NCI-H2081 (cell line): ENCODE measurements at places on chromosomes 13 and 19.

DNA sequence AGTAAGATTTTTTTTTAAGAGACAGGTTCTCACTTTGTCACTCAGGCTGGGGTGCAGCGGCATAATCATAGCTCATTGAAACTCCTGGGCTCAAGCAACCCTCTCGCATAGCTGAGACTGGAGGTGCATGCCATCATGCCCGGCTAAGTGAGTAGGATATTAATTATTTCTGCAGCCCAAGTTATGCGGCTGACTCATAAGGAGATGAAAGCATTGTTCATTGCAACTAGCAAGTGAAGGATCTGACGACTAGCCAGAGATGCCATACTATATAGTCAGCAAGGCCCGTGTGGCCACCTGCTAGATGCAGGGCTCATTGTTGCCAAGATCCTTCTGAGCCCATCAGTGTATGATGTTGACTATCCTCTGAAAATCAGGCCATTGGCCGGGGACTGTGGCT is 45.2 kb downstream of the ABCC4 start:
- DNase-seq, result no peak

GRCh38 chr13:71877256-71877653 is 10.3 kb upstream of the DACH1 start:
- DNase-seq, result no peak

DNA sequence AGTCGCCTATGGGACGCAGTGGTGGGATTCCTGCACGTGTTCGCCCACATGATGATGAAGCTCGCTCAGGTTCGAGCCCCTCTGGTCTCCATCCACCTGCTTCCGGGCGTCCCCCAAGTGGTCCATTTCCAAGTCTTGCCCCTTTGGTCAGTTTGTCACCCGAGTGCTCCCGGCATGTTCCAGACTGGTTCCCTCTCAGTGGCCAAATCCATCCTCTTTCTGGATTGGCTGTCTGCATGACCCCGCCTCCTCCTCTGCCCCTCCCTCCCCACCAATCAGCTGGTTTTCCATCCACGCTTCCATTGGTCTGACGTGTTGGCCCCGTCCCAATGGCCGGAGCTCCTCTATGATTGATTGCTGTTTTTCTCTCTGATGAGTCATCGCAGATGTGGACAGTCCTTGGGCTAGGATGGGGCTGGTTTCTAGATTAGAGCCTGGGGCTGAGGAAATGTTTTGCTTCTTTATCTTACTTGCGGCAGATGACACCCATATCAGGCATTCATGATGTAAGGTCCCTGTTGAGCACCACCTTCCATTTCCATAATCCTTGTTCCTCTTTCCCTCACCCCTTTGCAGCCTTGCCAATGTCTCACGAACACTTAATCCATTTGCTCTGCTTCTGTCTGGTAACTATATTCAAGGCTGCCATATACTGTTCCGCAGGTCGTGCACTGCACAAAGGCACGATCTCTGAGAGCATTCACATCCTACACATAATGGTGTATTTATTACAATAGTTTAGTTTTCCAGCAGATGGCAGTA is 73.8 kb downstream of the MAP4K1 start:
- peak; percentile 75 for DNase-seq

DNA sequence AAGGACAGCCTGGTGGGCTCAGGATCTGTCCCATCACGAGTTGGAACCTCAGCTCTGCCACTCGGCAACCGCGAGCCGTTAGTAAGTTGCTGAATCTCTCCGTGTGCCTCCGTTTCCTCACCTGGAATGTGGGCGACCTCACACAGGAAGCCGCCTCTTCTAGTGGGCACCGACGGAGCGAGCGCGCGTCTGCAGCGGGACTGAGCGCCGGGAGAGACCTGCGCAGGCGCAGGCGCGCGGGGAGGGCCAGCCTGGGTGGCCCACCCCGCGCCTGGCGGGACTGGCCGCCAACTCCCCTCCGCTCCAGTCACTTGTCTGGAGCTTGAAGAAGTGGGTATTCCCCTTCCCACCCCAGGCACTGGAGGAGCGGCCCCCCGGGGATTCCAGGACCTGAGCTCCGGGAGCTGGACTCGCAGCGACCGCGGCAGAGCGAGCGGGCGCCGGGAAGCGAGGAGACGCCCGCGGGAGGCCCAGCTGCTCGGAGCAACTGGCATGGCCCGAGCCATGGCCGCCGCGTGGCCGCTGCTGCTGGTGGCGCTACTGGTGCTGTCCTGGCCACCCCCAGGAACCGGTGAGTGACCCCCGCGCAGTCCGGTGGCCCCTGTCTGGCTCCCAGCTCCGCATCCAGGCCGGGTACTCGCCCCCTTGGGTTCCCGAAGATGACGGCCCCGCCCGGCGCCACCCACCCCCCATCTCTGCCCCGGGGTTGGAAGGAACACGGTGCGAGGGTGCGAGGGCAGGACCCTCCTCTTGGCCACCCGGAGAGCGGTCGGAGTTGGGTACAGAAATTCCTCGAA is at the start of gene PVR:
TSS of gene PVR (plus strand) at position 306 of the 797 bp plus-strand sequence. CDS start at position 493, 187 bp downstream.
- peak; percentile 80 for DNase-seq

DNA sequence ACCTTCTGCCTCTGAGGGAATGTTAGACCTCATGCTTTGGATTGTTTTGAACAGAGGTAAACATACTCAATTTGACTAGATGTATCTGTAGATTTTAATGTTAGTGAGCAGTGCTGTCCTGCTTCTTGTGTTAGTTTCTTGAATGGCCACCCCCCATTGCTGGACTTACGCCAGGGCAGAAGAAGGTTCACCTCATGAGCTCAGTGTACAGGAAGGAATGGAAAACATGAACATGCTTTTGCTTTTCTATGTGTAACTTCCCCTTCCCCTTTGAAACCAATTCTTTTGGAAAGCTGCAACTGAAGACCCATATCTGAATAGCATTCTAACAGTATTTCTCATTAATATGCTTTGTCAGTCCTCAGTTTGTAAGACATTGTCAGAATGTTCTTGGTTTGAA is 32.3 kb downstream of the WASF3 start:
- DNase-seq, result no peak

DNA sequence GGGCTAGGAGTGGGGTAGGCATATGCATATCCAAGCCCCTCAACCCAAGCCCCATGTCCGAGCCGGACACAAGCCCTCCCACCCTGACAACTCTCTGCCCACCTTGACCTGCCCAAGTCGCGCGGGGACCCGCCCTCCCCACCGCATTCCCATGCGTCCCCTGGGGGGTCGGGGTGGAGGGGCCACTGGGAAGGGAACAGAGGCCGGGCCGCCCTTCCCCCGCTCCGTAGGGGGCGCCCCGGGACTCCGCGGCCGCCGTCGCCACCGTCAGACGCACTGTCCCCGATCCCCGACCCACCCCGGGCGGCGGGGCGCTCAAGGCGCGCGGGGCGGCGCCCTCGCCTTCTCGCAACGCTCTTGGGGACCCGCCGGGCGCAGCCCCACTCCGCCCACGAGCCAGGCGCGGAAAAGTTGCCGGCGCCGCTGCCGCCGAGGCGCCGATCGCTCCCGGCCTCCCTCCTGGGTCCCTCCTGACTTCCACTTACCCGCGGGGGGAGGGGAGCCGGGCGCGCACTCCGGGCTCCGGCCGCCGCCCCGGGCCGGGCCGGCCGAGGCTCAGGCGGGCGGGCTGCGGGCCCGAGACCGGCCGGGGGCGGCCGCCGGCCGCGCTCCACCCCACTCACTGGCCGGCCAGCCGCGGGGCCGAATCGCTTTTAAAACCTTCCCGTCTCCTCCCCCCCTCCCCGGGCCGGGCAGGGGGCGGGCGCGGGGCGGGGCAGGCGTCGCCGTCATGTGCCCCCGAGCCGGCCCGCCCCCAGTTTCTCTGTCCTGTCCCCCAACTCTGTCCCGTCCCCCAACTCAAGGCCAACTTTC is 34.4 kb upstream of the NANOS3 start:
- no peak for DNase-seq

GRCh38 chr19:10144361-10144760 is 24.7 kb upstream of the EIF3G start:
- DNase-seq, result no peak

- no peak for DNase-seq
These were observed 44.6 kb downstream of the GJA3 start for GRCh38 chr13:20116213-20116612.

DNA sequence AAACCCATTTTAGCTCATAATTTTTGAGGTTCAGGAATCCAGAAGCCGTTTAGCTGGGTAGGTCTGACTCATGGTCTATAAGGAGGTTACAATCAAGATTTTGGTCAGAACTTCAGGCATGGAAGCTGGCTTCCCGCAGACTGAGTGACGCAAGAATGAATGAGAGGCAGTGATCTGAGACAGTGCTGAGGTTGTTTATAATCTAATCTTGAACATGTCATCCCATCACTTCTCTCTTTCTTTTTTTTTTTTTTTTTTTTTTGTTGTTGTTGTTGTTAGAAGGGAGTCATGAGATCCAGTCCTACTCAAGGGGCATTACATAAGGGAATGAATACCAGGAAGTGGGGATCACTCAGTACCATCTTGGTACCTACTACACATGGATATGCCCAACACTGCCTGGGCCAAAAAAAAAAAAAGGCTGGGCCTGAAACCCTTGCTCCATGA is 217.4 kb downstream of the DLEU7 start:
- DNase-seq, result no peak

- DNase-seq, result no peak
These were observed 4.5 kb downstream of the MAMSTR start for GRCh38 chr19:48714759-48715675.

DNA sequence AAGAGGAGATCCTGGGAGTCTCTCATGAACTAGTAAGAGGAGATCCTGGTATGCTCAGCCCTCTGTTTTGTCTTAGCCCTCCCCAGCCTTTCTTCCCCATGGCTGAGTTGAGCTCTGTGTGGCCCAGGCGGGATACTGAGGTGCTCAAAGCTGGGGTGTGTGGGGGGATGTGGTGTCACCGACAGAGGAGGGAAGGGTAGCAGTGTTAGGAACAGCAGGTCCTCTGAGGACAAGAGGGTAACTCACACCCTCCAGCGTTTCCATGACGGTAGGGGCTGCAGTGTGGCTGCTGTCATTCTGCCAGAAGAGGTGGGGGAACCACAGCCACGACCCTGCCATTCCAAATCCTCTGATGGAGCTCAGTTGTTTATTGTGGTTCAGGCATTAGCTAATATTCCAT is 691 bp downstream of the KIR2DL4 start:
- no peak for DNase-seq

- no peak for DNase-seq
These were observed 205.4 kb downstream of the ZNF536 start for GRCh38 chr19:30577551-30578105.

GRCh38 chr13:23630349-23631093 is 60.3 kb downstream of the TNFRSF19 start:
- DNase-seq, result no peak

DNA sequence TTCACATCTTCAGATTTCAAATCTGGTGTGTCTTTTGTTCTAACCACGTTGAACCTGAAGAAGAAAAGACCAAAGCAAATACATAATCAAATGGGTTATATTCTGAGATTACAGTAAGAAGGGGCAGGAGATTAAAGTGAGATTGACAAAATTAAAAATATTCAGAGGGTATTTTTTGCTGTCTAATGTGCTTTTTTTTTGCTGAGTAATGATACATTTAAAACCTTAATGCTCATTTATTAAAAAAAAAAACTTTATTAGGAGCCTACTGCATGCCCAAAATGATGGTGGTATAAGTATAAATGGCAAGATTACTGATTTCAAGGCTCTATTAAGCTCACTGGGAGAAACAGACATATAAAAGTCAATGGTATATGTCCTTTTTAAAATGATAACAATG is 459.4 kb downstream of the FGF9 start:
- DNase-seq, result no peak

DNA sequence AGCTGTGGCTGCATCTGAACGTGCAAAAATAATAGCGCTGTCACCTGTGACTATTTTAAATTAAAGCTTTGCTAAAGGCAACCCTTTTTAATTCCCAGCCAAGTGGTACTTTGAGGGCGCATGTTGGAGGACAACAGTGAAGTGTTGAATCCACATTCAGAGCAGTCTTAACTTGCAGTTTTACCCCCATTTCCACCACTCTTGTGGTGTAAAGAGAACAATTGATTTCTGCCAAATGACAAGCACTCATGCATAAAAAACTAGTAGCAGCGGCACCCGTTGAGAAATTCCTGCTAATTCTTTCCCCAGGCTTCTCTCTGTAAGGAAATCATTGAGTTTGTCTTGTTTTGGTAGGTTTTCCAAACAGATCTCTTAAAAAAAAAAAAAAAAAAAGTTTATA is 1033.3 kb downstream of the EFNB2 start:
- no peak for DNase-seq

DNA sequence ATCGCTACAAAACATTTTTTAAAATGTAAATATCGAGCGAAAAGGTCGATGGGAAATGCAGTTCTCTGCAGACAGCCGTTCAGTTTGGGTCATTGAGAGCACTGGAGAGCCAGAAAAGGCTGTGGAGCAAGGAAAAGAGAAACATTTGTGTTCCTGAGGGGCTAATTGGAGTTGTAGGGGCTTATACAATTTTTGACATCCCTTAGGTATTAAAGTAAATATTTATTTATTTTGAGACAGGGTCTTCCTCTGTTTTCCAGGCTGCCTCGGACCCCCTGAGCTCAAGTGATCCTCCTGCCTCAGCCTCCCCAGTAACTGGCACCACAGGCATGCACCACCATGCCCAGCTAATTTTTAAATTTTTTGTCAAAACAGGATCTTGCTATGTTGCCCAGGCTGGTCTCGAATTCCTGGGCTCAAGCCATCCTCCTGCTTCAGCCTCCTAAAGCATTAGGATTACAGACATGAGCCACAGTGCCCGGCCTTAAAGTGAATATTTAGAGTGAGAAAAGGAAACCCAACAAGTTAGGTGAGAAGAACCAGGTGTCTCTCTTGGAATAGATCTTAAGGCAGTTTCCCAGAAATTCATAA is 825 bp upstream of the YIF1B start:
- no peak for DNase-seq

DNA sequence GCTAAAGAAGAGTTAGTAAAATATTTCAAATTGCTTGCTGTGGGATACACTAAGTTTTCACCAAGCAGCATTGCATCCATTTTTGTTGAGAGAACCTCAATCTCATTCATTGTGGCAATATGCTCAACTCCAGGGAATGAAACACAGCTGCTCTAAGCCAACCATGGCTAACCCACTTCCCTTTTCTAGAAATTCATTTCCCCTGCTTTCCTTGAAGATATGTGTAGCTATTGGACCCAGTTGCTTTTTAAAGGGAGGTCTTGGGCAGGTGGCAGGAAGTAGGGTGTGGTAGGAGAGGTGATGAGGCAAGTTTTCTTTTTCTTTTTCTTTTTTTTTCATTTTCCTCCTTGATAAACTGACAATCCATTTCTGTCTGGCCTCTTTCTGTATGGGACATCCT is 452.2 kb downstream of the FGF14 start:
- no peak for DNase-seq

DNA sequence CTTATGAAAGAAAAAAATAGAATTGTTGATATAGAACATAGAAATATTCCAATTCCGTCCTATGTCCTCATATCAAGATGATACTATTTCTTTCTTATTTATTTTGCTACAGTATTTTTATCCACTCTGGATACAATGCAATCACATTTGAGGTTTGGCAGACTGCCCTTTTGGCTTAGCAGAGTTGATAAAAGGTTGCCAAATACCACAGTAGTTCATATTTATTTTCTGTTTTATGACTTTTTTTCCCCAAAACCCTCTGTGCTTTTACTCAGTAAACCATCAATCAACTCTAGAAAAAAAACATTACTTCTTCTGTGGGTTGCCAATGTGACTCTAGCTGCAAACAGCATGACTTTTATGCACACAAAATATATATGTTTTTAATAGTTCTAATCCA is 424.5 kb downstream of the PCDH9 start:
- no peak for DNase-seq

- DNase-seq, result peak; percentile 68
These were observed 502.0 kb downstream of the LIG4 start for GRCh38 chr13:107713314-107713713.
